ENCODE measurements at places on chromosomes 13 and 19.
A peak's percentile ranks its signal among the peaks of the same experiment; 100 is the strongest.

DNA sequence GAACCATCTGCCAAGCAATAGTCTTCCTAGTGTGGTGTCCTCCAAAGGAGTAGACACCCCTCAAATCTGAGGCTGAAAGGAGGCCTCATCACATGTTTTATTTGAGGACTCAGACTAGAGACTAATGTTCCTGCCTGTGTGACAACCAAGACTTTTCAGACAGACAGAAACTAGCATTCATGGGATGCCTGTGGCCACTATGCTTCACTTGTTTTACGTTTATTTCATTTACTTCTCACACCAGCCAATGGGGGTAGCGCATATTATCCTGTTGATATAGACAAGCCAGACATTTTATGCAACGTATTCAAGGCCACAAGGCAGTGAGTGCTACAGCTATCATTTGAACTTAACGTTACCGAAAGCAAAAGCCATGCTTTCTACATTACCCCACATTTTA, 391.7 kb upstream of the HTR2A start:
- DNase-seq, result no peak

DNA sequence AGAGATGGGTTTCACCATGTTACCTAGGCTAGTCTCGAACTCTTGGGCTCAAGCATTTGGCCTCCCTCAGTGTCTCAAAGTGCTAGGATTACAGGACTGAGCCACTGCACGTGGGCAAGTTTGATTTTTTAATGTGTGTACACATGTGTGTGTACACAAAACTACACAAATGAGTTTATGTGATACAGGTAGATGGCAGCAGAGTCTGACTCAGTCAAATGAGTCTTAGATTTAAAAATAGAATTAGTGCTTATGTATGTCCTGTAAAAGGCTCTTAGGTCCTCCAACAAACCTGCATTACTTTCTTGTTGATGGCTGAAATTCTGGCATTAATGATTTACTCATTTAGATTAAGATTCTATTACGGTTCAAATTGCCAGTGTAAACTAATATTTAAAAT, 293.7 kb downstream of the PCDH17 start:
- no peak for DNase-seq

DNA sequence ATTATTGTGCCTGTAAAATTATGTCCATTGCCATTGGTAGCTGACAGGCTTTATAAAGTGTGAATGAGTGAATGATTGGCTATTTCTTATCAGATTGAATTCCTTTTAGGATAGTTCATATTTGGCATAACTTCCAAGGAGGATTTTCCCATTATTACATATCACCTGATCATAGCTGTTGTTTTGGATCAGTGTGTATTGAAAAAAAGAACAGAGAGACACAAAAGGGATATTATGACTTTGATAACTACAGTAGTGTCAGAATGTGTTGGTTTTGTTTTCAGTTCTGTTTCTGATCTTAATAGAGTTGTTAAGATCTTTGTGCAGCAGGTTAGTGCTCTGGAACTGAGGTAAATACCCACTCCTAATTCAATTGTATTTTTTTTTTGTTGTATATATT, 103.8 kb downstream of the LRCH1 start:
- no peak for DNase-seq

GRCh38 chr13:113057084-113057483, 48.5 kb upstream of the F7 start:
- DNase-seq, result no peak

GRCh38 chr19:41554907-41555306, 21.1 kb upstream of the CEACAM21 start:
- DNase-seq, result no peak

DNA sequence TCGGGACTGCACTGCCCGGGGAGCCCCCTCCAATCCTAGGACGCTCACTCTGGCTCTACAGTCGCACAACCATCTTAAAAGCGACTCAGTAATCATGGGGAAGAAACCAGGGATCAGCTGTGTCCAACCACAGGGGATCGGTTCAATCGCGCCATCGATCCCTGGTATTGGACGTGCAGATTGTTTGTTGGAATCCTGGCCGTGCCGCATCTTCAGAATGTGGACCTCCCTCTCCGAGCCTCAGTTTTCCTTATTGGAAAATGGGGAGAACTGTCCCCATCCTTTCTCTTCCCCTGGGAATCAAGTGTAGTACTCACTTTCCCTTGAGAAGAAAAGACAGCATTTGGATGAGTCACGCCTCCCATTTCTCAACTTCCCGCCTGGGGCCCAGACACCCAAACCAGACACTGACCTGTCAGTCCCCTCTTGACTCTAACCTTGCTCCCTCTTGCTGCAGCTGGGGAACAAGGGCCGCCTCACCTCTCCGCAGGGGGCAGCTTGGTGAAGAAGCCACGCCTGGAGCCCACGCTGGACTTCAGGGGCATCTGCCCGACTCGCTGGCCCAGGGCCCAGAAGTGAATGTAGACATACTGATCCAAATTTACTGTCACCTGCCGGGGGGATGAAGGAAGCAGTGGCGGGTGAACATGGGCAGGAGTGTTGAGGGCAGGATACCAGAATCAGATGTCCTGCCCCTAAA, 17.6 kb downstream of the EMP3 start:
- DNase-seq, result no peak

DNA sequence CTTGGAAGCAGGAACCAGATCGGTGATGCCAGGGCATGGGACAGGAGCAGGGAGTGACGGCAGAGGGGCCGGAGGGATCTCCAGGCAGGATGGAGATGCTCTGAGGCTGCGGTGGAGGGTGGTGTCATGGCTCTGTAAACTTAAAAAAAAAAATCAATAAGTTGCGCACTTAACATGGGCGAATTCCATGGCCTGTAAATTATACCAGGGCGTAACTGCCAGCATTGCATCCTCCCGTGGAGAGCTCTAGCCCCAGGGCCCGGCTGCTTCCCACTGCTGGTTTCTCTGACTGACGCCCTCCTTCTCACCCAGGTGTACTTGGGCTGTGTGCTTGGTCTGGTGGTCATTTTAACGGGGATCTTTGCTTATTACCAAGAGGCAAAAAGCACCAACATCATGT, 8.7 kb downstream of the ATP12A start:
- DNase-seq, result no peak

- no peak for DNase-seq
These were observed 4.4 kb downstream of the GPR4 start for GRCh38 chr19:45597425-45598111.

- DNase-seq, result no peak
These were observed 42.8 kb downstream of the SLC6A16 start for GRCh38 chr19:49282184-49282583.

- no peak for DNase-seq
These were observed 1.4 kb upstream of the MPV17L2 start for GRCh38 chr19:18191640-18192062.

- DNase-seq, result no peak
These were observed 38.7 kb downstream of the CYP4F2 start for GRCh38 chr19:15859187-15859586.

- no peak for DNase-seq
These were observed 28.0 kb downstream of the PEPD start for GRCh38 chr19:33493401-33494275.

DNA sequence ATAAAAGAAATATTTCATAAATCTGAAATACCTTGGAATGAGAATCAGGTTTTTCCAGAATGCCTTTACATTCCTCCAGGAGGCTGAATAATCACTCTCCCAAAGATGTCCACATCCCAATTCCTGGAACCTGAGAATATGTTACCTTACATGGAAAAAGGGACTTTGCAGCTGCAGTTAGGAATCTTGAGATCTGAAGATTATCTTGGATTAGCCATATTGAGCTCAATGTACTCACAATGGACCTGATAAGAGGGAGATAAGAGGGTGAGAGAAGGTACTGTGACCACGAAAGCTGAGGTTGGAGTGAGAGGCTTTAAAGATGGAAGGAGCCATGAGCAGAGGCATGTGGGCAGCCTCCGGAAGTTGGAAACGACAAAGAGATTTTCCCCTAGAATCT, 36.8 kb upstream of the MBNL2 start:
- DNase-seq, result no peak

GRCh38 chr13:36148446-36148845, 17.3 kb upstream of the DCLK1 start:
- no peak for DNase-seq

- no peak for DNase-seq
These were observed 17.5 kb downstream of the ELAVL3 start for GRCh38 chr19:11463391-11463790.

DNA sequence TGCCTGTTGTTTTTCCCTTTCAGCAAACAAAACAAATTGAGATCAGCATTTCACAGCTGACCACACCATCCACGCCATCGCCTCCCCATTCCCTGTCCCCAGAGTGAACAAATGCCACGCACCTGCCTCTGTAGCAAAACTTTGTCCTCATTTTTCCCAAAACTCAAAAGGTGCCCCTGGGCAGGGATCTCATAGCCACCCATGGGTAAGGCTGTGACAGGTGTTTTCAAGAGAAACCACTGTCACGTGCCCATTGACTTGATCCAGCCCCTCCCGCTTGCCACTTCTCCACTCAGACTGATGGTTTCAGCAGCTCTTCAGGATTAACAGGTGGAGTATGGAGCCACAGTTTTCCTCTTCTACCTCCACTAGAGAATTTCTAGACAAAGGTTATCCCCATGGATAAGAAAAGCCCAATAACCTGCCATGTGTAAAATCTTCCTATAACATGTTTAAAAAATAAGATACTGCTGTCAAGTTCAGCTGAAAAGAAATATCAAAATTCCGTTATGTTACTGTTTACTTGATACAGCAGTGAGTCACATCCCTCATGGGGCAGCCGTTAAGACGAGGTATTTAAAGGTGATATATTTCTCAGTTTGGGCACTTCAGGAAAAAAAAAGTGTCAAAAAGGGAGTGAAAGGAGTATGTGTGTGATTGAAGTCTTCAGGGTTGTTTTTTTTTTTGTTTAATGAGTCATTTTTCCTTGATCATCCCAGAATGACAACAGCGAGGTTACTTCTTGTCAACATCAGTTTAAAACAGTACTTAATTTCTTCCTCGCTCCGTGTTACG, 63.5 kb upstream of the GPR183 start:
- DNase-seq, result no peak

- no peak for DNase-seq
These were observed 48.8 kb upstream of the TPM4 start for GRCh38 chr19:16027528-16027927.

DNA sequence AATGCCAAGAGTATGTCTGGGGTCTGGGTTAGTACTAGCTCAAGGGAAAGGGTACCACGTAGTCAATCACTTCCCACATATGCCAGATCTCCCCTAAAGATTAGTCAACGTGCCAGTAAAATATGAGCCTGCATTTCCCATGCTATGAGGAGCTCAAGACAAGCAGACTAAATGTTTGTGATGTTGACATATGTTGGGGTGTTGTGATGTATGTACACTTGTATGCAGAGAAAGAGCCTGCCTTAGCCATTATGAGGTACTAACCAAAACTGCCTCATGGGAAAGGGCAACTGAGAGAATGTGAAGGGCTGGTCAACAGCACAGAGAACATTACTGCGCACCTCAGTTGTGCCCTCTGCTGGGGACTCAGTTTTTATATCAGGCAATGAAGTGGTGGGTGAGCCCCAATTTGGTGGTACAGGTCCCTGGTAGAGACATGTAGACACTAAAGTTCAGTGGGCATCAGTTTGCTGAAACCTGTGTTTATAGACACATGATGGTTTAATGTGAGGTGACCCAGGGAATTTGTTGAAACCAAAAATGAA, 287.0 kb downstream of the DCT start:
- DNase-seq, result no peak

DNA sequence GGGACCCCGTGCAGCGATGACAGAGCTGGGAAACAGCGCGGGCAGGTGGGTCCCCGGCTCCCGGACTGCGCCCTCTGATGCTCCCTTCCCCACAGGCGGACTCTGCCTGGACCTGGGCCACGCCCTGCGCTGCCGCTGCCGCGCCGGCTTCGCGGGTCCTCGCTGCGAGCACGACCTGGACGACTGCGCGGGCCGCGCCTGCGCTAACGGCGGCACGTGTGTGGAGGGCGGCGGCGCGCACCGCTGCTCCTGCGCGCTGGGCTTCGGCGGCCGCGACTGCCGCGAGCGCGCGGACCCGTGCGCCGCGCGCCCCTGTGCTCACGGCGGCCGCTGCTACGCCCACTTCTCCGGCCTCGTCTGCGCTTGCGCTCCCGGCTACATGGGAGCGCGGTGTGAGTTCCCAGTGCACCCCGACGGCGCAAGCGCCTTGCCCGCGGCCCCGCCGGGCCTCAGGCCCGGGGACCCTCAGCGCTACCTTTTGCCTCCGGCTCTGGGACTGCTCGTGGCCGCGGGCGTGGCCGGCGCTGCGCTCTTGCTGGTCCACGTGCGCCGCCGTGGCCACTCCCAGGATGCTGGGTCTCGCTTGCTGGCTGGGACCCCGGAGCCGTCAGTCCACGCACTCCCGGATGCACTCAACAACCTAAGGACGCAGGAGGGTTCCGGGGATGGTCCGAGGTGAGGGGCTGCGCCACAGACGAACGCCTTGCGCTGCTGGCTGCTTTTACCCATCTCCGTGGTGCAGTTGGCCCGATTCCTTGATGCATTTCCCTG, 7.8 kb upstream of the SELENOV start:
- peak; percentile 47 for DNase-seq
